ENCODE measurements at places on chromosomes 2 and 18. TPM values are rescaled to one million over a fixed set of nuclear protein-coding genes. Genes with fewer than 3 reads are reported as not detected.

NT5C1B gene
- not detected for total RNA-seq

SKA1 gene
- total RNA-seq: 0.10 TPM

CCDC121 gene
- total RNA-seq: 3.0 TPM

DNA sequence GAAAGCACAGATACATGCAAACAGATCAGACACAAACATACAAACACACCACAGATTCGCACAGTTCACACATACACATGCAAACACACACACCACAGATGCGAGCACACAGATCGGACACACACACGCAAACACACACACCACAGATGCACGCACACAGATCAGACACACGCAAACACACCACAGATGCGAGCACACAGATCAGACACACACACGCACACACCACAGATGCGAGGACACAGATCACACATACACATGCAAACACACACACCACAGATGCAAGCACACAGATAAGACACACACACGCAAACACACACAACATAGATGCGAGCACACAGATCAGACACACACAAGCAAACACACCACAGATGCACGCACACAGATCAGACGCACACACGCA lies 149.0 kb downstream of the PXDN start:
- DNase-seq: no peak

GRCh38 chr2:158725441-158725891 lies 69.7 kb upstream of the DAPL1 start:
- DNase-seq: no peak
